ENCODE measurements at places on chromosomes 7 and 10. TPM values are rescaled to one million over a fixed set of nuclear protein-coding genes. Genes with fewer than 3 reads are reported as not detected.

The TAS2R5 gene
- total RNA-seq = 3.7 TPM

The ECHDC3 gene
- total RNA-seq = 5.9 TPM

The PALD1 gene
- 26.3 TPM for total RNA-seq

DNA sequence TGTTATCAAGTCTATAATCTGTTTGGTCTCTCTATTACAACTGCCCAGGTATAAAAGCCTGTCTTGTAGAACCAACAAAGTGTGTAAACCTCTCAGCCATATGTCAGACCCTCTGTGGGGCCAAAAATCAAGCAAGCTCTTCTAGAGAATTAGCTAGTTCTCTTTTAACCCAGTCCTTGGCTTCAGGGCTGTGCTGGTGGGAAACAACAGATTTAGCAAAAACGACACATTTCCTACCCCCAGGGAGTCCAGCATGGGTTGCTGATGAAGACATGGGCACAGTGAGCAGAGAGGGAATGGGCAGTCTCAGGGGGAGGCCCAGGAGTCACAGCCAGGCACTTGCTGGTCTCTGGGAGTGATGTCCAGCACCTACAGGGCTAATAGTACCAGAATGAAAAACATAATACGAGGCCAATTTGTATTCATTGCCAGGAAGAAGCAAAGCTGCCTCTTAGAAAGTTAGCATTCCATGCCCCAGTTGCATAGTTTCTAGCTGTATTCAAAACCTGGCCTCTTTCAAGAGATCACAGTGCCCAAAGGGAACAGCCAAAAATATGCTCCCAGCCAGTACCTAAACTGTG is 80.1 kb downstream of the FRMD4A start:
- no peak overlapping the region for H3K4me3 ChIP-seq
- no peaks in the 10 kb centered on the region for H3K27me3 ChIP-seq
- peaks cover 8% of the 10 kb centered on the region for H3K4me1 ChIP-seq
- no peak for DNase-seq
- no peaks in the 10 kb centered on the region for H3K36me3 ChIP-seq

GRCh38 chr7:151141311-151141854 is 26.1 kb downstream of the GBX1 start:
- H3K4me1 ChIP-seq = peaks cover 69% of the 10 kb centered on the region
- H3K4me3 ChIP-seq = no peak overlapping the region
- peaks cover 82% of the 10 kb centered on the region for H3K36me3 ChIP-seq
- DNase-seq = peak; percentile 81
- no peaks in the 10 kb centered on the region for H3K27me3 ChIP-seq
- H3K27ac ChIP-seq = no peak overlapping the region

Data from spinal cord (tissue), 10 donors.